ENCODE measurements at places on chromosomes 4 and X.

DNA sequence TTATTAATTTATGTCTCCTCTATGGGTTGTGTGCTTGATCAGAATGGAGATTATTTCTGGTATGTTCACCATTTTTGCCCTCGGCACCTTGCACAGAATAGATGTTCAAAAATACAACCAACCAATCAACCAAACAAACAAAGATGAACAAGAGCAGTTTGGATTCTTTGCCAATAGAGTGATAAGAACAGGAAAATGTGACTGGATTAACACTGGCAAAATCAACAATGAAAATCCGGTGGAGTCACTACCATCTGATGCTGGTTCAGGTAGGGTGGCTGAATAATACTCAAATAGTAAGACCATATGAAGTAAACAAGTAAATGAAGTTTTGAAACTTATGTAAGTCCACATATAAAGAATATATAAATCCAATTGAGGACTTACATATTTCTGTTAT lies 685.0 kb upstream of the EPHA5 start:
- DNase-seq: no peak

GRCh38 chr4:70315928-70316327 lies 18.9 kb upstream of the CABS1 start:
- no peak for DNase-seq

DNA sequence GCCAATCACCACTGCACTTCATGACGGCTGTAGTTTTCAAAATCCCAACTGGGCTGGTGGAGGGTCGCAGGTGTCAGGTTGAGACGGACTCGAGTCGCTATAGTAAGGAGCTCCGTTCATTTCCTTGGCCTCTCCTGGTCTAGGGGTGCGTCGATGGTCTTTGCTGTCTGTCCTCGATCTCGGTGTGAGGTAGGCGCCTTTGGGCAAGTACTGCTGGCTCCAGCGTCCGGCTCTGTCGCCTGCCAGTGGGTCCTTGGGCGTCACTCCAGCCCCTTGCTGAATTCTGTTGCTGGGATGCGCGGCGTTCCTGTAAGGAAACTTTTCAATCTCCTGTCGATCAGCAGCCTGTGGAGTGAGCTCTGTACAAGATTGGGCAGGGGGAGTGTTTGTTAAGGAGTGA lies 76.7 kb downstream of the CCNB3 start:
- DNase-seq: no peak

DNA sequence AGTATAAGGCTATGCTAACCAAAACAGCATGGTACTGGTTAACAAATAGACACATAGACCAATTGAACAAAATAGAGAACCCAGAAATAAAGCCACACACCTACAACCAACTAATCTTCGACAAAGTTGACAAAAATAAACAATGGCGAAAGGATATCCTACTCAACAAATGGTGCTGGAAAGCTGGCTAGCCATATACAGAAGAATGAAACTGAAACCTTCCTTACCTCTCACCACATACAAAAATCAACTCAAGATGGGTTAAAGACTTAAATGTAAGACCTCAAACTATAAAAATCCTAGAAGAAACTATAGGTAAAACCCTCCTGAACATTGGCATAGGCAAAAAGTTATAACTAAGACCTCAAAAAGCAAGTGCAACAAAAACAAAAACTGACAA lies 47.2 kb downstream of the RAB28 start:
- DNase-seq: no peak

DNA sequence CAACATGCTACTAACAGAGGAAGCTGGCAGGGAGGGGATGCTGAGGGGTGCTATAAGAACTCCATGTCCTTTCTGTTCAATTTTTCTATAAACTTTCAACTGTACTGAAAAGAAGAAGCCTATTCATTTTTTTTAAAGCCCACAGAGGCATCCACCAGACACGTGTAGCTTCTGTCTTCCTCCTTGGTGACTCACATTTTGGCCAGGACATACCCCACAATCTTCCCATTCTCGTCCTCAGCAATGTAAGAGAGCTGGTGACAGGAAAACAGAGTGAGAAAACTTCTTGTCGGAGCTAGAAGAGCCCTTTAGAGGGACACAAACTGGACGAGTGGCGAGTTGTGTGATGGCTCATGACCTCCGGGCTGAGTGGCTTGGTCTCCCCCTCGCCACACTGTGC lies 1.1 kb downstream of the NAA10 start:
- no peak for DNase-seq

DNA sequence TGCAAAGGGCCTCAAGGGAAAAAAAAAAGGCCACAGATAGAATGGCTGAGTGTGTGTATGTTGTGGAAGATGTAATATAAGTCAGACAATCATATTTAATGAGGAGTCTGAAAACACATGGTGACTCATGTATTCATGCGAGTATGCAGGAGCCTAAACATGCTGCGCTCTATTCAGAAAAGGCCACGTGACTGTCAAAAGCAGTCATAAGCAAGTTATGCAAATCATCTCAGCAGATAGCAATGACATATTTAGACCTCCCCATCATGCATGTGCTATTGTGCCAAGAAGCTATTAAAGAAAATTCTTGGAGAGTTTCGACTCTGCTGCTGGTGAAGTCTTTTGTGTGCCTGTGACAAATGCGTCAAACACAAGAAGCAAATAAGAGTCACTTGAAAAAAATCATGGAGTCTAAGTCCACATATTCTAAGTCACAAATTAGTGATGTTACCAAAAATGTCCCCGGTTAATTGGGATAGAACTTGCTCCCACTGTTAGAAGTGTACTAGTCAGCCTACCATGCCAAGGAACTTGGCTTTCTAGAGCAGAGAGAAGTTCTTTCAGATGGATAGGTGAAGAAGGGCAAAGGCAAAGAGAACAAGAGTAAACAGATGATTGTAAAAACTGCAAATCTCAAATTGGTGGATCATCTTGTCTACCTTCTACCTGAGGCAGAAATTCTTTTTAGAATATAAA lies 5.0 kb downstream of the LNX1 start:
- no peak for DNase-seq

- DNase-seq: no peak
These were observed 116.9 kb downstream of the STPG2 start for GRCh38 chr4:98026362-98026761.

DNA sequence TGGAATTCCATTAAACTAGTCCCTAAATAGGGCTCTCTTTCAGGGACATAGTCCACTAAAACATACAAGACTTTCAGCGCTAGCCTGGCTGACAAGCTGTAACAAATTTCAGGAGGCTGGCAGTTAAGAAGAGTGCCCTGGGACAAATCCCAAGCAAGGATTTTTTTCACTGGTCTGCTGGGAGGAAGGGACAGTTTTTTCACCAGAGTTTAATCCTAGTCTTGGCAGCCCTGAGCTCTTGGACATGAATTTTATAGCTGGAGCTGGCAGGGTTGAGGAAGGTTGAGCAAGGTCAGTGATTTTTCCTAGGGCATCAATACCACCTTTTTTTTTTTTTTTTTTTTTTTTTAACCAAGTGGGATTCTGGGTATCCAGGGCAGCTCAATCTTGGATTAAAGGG lies 184.4 kb downstream of the SH2D1A start:
- DNase-seq: no peak

DNA sequence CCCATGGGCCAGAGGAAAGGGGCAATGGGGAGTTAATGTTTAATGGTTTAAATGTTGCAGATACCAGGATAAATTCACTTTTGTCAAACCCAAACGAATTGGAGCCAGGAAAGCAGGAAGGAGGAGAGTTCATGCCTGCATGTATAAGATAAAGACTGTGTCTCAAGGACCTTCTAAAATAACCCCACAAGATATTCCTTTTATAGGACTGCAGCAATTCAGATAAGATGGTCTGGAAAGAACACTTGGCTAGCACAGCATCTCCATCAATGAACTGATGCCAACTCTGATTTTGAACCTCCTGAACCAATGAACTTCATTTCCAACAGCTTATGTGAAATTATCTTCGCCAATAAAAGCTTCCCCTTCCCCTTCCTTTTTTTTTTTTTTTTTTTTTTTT lies 31.3 kb upstream of the LONRF3 start:
- no peak for DNase-seq

DNA sequence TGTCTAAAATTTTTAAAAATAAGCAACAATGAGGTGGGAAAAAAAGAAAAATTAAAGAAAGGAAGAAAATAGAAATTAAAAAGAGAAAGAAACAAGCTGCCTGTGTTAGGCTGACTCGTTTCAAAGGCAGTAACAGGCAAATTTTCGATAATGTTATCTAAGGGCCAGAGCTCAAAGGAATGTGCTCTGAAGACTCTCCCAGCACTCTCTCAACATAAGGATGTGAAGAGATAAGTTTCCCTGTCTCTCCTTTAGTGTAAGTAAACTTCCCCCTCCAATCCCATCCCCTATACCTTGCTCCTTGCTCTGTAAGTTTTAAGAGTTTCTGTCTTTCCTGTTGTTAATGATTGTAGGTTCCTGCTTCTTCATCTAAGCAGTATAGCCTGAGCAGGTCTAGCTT lies 172.8 kb downstream of the TEX13C start:
- no peak for DNase-seq

GRCh38 chr4:164012396-164013027 lies 518.0 kb downstream of the TMA16 start:
- no peak for DNase-seq

All from stimulated activated CD8-positive, alpha-beta memory T cell treated with anti-CD3 and anti-CD28 coated beads, Interleukin-2, amount 100 ng/mL, for 1 hour (primary cell).